Fibroblast of villous mesenchyme (primary cell): ENCODE measurements at places on chromosomes 5 and 9. TPM values are rescaled to one million over a fixed set of nuclear protein-coding genes. Genes with fewer than 3 reads are reported as not detected.

GRCh38 chr5:153511622-153512021 is 21.2 kb downstream of the GRIA1 start:
- no peak for DNase-seq

DNA sequence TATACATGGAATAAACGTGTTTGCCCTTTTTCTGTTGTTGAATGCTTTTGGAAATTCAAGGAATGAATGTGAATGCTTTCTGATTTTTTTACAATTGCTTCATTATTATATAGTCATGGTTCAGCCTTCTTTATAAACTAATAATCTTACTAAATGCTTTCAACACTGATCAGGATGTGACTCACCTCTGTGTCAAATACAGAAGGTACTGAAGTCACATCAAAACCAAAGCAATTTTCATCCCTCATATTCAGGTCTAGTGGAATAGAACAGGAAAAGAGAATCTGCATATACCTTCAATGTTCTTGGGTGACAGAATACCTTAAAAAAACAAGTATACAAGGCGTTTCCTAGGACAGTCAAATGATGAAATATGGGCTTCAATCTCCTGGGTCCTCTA is 170.7 kb downstream of the PDE4D start:
- no peak for DNase-seq

DNA sequence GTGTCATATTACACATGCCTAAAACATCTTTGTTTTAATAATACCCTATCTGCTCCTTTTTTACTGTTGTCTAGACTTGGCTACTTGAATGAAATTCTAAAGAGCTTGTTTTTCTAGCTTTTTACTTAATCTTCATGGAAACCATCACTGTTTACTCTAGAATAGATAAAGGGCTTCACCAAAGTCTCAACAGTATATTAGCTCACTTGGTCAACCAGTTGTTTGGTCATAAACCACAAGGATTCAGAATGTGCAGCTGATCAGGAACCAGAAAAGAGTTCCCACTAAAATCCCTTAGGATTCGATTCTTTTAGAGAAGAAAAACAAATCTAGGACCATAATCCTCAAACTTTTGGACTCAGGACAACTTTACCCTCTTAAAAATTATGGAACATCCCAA is 38.0 kb downstream of the CDO1 start:
- peak; percentile 11 for DNase-seq

DNA sequence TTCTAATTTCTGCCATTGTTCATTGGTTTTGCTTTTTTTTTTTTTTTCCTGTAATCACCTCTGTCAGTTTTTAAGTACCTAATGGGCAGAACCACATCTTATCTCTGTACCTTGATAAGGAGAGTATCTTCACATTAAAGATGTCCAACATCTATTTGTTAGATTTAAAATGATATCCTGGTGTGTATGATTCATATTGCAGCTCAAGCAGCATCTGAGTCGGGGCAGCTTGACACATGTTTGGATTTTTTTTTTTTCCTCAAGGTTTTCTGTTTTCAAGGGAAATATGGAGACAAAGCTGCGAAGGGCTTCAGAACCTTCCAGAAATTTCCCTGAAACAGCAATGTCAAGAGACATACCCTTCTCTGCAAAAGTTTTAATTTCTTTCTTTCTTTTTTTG is 164.7 kb downstream of the DOCK2 start:
- DNase-seq, result no peak

GRCh38 chr9:104108315-104108714 is 14.2 kb downstream of the SMC2 start:
- DNase-seq, result no peak

GRCh38 chr5:27125856-27126255 is 87.5 kb upstream of the CDH9 start:
- no peak for DNase-seq

DNA sequence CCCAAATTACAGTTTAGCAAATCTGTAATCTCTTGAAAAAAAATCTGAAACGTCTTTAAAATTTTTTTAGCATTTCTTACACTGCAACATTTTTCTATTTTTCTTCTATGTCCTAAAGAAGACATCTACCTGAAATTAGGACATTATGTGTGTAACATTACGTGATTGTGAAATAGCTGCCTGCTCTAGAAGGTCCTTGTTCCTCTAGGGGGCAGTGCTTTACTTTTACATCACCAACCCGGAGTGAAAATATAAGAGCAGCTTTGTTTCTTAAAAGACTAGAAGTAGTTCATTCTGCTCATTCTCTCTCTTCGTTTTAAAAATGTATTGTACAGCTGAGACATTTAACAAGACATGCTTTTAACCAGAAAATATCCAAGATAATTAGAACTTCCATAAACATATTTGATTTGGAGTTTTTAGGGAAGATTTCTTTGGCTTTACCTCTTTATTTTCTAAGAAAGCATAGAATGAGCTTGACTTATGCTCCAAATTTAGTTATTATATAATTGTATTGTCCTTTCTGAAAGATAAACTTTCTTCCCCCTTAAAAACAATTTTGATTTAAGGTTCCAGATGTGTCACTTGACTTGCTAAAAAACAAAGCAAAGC is 48.1 kb upstream of the RIOK2 start:
- peak; percentile 84 for DNase-seq

DNA sequence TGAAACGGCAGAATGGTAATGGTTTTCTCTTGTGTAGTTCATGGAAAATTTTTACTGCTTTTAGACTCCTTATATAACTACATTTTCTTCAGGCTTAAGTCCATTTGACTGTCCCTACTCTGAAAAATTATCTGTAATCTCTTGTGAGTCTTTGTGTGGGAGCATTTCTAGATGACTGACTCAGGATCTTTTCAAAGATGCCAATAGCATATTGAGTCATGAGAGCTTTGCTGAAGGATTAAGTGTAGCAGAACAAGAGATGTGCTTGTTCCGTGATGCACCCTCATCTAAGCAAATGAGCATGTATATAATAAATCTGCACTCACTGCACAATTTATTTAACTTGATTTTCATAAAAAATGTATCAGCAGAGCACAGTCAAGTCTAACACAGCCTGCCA is 298.7 kb upstream of the CDH6 start:
- DNase-seq, result no peak

DNA sequence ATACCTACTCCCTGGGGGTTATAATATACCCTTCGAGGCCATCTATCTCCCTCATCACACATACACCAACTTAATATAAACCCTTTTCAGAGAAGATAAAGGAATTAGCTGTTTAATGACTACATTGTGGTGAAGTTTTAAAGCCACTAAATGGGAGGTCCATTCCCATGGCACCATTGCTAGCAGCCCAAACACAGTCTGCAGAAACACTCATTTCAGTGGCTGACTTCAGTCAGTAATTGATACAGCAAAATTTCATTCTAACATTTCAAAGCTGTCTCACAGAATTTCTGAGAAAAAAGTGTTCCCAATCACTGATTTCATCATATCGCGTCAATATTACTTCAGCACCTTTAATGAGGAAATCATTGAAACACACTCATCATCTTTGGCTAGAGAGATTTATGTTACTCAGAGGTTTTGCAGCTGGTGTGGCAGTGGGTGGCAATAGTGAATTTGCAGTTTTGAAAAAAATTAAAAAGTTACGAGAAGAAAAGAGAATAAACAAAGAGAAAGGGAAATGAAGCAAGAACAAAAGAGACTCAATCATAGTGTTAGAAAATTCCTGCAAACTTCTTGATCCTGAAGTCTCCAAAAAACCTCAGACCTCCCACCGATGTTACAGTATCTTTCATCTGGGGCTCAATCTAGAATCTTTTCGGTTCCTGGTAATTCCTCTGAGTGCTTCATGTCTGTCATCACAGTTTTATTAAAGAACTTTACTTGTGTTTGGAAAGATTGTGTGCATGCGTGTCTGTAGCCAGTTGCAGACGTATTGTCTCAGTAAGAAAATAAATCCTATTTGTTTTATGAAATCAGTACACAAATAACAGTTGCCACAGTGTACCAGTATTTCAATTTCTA is 105.0 kb downstream of the ERCC6L2 start:
- DNase-seq, result peak; percentile 16

DNA sequence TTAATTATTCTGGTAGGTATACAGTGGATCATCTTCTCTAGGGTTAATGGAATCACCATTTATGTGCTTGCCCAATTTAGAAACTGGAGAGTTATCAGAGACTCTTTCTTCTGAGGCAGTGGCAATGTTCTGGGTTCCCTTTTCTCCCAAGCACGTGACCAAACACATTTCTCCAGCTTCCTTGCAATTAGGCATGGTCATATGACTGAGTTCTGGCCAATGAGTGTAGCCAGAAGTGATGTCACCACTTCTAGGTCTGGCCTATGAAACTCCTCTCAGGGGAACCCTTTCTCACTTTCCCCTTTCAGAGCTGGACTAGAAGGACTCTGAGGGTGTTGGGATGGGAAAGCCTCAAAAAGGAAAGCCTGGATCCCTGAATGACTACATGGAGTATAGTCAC is 172.0 kb downstream of the NSG2 start:
- DNase-seq, result no peak

DNA sequence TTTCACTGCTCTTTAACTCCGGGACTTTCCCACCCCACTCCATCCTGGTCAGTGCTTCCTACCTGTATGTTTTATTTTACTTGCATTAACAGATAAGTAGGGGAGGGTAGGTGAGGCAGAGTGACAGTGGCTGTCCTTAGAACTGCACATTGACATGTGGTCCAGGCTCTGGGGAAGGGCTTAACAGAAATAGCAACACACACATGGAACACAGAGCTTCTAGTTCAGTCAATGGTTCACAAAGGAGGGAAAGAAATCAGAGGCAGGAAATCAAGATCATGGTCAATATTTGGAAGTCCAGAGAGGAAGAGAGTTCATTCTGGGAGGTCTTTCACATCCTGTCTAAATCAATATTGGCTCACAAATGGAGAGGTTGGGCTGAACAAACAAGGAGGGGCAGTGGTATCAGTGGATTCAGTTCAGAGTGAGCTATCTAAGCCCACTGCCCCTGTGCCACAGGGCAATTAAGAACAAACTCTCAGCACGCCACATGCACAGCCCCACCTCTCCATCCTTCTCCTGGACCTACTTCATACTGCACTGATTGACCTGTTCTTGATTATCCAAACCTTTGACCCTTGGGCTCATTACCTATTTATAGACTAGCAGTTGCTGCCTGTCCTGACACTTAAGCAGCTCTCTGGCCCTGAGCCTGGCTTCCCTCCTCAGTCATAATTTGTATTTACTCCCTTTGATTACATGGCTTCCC is 6.2 kb upstream of the VPS13A start:
- no peak for DNase-seq

DNA sequence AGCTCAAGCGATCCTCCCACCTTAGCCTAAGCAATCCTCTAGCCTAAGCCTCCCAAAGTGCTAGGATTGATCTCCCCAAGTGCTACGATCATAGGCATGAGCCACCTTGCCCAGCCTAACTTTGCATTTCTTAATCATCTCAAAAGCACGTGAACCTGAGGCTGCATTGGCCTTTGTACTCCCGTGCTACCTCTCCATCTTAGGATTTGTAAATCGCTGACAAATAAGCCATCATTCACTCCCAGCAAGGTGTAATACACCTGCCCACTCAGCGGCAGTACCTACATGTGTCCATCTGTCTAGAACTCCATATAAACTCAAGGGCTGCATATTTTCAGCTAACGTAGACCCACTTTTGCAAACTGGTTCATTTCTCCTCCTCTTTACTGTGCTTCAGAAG is 2.8 kb downstream of the ANKH start:
- DNase-seq, result no peak

DNA sequence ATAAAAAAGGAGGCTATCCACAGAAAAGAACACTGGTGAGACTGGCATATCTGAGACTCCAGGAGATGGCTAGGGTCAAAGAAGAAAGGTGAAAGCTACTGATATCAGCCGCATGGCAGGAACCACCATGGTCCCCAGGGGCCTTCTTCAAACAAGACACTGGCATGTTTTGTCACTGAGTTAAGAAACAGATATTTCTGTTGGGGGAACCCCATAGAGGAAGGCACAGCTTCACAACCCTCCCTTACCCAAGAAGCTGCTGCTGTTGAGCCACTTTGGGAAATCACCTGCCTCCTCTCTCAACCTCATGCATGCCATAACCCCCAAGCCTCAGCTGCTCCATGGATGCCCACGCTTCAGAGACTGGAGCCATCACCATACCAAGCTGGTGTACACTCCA is 13.3 kb upstream of the BTNL3 start:
- no peak for DNase-seq

- no peak for DNase-seq
Measured at GRCh38 chr5:134101686-134102439, 12.6 kb upstream of the TCF7 start.

DNA sequence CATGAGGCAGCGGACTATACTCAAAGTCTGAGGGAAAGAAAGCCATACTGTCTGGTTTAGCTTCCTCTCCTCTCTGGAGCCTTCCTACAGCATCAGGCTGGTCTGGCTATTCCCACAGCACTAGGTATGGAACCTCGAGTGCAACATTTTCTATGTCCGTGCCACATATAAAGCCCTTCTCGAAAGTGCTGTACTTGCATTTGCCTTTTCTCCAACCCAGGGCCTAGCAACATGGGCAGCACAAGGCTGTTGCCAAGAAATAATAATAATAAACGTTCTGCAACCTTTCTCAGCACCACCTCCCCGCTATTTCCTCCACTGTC is 804 bp downstream of the MED10 start:
- DNase-seq, result no peak

NCBP1 gene
- total RNA-seq, result 33.8 and 60.9 TPM in 2 replicates

GABRA6 gene
- not detected in 2 replicates for total RNA-seq

AGXT2 gene
- total RNA-seq, result under 0.01 TPM in 1 of 2 replicates, not detected in the other

PRRX2 gene
- under 0.01 and 1.6 TPM in 2 replicates for total RNA-seq
